BJ (cell line): ENCODE measurements at places on chromosomes 5 and 9.
A peak's percentile ranks its signal among the peaks of the same experiment; 100 is the strongest.

GRCh38 chr9:122325124-122325523, 45.7 kb upstream of the PTGS1 start:
- DNase-seq, result no peak

DNA sequence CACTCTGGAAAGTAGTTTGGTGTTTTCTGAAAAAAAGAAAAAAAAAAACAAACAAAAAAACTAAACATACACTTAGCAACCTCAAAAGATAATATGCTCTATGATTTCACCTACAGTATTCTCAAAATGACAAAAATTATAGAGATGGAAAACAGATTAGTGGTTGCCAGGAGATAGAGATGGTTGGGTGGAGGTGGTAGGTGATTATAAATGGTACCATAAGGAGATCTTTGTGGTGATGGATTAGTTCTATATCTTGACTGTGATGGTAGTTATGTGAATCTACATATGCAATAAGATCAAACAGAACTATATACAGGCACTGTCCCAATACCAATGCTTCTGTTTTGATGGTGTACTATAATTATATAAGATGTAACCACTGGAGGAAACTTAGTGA, 32.0 kb downstream of the PTBP3 start:
- no peak for DNase-seq

- DNase-seq, result no peak
These were observed 78.0 kb downstream of the PTCH1 start for GRCh38 chr9:95438561-95439357.

DNA sequence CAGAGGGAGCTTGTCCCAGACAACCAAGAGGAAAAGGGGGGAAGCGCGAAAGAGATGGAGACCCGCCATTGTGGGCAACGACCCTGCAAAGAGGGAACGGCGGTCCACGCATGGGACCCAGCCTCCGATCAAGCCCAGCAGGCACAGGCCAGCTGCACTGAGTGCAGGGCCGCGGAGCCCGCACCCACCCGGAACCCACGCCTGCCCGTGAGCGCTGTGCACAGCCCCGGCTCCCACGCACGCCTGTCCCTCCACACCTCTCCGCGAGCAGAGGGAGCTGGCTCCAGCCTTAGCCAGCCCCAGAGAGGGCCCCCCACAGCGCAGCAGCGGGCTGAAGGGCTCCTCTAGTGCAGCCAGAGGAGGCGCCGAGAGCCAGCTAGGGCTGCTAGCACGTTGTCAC, 416.5 kb downstream of the DMRTA1 start:
- DNase-seq, result no peak

GRCh38 chr5:54234304-54234933, 76.0 kb downstream of the ARL15 start:
- no peak for DNase-seq

DNA sequence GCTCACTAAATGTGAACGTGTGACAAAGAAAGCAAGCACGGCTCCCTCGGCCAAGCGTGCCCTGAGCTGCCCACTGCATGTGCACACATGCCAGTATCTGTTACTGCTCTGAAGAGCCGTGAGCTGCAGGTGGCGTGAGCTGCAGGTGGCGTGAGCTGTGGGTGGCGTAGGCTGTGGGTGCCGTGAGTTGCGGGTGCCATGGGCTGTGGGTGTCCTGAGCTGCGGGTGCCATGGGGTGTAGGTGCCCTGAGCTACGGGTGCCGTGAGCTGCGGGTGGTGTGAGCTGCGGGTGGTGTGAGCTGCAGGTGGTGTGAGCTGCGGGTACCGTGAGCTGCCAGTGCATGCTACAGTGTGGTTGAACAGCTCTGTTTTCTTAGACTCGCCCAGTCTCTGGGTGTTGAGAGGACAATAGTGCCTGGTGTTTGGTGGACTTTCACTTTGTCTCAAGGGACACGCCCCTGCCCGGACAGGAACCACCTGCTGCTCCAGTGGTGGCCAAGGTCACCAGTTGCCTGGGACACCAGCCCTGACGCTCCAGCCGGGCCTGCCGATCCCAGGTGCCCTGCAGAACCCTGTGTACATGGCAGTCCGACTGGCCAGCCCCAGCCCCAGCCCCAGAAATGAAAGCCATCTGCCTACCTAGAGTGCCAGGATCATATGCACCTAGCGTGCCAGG, 6.7 kb downstream of the CCDC187 start:
- DNase-seq, result no peak

DNA sequence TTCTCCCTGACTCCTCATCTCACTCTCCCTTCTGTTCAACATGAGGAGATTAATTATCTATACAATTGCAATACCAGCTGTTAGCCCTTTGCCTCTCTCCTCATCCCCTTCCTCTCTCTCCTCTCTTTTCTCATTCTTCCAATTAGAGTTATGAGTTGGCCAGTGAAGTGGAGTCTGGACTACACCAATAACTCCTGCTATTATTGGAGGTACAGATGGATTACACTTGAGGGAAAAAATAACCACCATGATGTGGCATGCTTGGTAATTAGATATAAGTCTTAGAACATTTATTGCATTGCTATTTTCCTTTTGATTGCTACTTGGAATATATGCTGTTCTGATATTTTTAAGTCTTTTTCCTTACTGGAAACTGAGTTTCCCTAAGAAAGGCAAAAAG, 159.2 kb downstream of the FRMD3 start:
- no peak for DNase-seq

DNA sequence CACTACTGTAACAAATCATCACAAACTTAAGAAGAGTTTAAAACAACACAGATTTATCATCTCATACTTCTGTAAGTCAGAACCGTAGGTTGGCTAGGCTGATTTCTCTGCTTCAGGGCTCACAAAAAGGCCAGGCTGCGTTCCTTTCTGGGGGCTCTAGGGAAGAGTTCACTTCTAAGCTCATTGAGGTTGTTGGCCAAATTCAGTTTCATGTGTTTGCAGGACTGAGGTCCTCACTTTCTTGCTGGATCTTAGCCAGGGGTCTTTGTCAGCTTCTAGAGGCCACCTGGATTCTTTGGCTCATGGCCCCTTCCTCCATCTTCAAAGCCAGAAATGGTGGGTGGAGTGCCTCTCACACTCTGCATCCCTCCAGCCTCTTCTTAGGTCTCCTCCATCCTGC, 76.0 kb downstream of the ACTBL2 start:
- no peak for DNase-seq

GRCh38 chr9:35615981-35616680, 2.1 kb downstream of the CD72 start:
- DNase-seq, result no peak

DNA sequence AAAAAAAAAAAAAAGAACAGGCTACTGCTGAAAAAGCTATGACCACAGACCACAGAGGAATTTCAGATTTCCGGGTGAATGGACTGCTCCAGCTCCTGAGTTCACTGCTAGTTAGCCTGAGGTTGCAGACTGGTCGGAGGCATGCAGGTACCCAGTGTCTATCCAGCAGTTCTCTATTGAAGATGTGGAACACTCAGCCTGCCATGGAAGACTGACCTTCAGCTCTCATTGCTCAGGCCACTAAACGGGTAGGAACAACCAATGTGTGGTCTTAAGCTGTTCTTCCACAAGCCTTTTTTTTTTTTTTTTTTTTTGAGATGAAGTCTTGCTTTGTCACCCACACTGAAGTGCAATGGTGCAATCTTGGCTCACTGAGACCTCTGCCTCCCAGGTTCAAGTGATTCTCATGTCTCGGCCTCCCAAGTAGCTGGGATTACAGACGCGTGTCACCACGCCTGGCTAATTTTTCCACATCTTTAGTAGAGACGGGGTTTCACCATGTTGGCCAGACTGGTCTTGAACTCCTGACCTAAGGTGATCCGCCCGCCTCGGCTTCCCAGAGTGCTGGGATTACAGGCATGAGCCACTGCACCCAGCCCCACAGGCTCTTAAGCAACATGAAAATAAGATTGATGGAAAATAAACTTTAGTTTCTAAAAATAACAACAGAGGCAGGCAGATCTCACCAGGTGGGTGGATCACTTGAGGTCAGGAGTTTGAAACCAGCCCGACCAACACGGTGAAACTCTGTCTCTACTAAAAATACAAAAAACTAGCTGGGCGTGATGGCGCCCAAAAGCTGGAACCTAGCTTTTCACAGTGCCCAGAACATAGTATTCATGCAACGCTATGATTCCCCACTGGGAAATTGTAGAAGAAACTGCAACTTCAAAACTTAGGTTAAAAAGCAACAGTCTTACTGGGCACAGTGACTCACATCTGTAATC, 20.0 kb upstream of the NPM1 start:
- DNase-seq, result no peak

GRCh38 chr5:135739383-135739981, 95.0 kb upstream of the SLC25A48 start:
- DNase-seq, result no peak

GRCh38 chr5:98504505-98504904, 269.0 kb upstream of the RGMB start:
- no peak for DNase-seq

GRCh38 chr9:107707915-107708441, 218.4 kb upstream of the KLF4 start:
- DNase-seq, result no peak

DNA sequence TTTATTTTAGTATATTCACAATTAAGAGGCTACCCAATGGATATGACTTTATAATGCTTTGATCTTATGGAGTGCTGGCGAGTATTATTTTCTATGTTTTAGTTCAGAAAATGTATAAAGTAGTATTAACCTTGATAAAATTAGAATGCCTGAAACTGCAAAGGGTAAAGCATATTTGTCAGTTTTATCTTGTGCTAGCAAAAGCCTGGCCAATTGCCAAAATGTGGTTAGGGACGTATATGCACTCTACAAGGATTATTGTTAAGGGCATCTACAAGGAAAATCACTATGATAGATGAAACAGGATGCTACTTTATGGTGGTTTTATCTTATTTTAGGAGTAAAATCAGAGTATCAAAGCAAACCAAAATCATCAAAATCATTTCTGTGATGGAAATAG, 281.7 kb downstream of the CCDC171 start:
- no peak for DNase-seq

DNA sequence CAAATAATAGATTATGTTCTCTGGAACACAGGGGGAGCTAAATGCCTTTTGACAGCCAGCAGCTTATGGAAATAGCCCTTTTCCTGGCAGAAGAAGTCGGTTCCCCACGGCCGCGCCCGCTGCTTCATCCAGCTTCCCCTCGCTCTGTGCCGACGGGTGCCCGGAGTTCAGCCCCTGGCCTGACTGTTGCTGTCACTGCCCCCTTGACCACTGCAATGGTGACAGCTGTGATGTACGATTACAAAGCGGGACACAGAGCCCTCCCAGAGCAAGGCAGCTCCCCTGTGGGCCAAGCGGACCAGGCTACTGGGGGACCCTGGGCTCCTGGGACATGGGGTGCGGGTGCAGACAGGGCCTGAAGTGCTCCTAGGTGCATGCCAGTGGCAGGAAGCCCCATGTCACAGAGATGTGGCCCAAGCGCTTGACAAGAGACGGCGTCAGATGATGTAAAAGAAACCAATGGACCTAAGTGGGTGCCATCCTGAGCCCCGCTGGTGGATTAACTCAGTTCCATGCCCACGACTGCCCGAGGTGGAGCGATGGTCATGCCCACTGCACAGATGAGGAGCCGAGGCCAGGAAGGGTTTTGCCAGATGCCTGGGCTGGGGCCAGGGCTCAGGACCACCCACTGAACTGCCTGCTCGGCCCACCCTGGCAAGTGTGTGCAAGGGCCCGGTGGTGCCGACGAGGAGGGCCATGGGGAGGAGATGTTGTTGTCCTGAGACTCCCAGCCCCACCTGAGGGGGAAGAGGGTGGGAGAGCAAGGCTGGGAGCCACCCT, 13.2 kb upstream of the CLPTM1L start:
- DNase-seq, result no peak

GRCh38 chr5:10860645-10861422, 99.8 kb upstream of the DAP start:
- DNase-seq, result peak; percentile 57
